Naive thymus-derived CD4-positive, alpha-beta T cell (primary cell): ENCODE measurements at places on chromosomes 16 and 17. TPM values are rescaled to one million over a fixed set of nuclear protein-coding genes. Genes with fewer than 3 reads are reported as not detected.

- H3K4me3 ChIP-seq, result no peak overlapping the region
- no peaks in the 10 kb centered on the region for H3K4me1 ChIP-seq
- no peaks in the 10 kb centered on the region for H3K27me3 ChIP-seq
These were observed 13.9 kb downstream of the RECQL5 start for GRCh38 chr17:75652934-75653549.

DNA sequence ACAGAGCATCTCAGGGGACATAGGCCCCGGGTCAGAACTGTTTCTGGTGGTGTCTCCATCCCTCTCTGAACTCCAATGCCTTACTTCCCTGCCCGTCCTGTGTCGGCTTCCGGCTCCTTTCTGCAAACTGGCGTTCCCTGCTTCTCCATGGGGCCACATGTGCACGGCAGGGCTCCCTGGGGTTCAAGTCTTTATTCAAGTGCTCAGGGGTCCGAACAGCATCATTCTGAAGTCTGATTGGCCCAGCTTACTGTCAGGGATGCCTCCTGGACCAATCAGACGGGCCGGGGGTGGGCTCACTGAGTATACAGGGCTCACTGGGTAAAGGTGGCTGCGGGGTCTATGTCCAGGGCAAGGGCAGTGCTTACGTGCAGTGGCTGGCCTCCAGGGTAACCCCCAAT, 17.1 kb downstream of the C16orf82 start:
- DNase-seq, result no peak
- peaks cover 3% of the 10 kb centered on the region for H3K27me3 ChIP-seq
- no peaks in the 10 kb centered on the region for H3K36me3 ChIP-seq
- no peak overlapping the region for H3K4me3 ChIP-seq

- no peak overlapping the region for H3K27ac ChIP-seq
- no peaks in the 10 kb centered on the region for H3K27me3 ChIP-seq
- no peaks in the 10 kb centered on the region for H3K36me3 ChIP-seq
- DNase-seq, result no peak
- no peaks in the 10 kb centered on the region for H3K4me1 ChIP-seq
These were observed 17.3 kb downstream of the FBXO31 start for GRCh38 chr16:87366288-87366687.

The IGF2BP1 gene
- polyA plus RNA-seq, result not detected

The ABI3 gene
- polyA plus RNA-seq, result 15.0 TPM

GRCh38 chr16:54226296-54227010, 60.1 kb downstream of the IRX3 start:
- H3K27ac ChIP-seq, result no peak overlapping the region
- H3K4me1 ChIP-seq, result no peaks in the 10 kb centered on the region
- H3K27me3 ChIP-seq, result no peaks in the 10 kb centered on the region
- H3K4me3 ChIP-seq, result no peak overlapping the region
- H3K36me3 ChIP-seq, result no peaks in the 10 kb centered on the region

DNA sequence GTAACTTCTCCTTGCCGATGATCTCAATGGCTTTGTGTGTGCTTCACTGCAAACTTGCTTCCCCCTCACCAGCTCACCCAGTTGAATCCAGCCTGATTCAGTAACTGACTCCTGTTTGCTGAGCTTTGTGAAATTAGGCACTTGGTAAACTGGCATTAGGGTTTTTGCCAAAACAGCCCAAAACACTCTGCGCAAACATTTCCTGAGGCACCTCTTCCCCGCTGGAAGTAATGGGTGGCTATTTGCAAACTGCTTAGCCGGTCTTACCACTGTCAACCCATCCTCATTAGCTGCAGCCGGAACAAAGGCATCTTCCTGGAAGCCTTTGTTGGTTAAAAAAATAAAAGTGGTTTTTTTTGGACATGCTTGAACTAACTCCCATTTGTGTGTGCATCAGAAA, 353.2 kb downstream of the MAF start:
- H3K36me3 ChIP-seq, result no peaks in the 10 kb centered on the region
- H3K27me3 ChIP-seq, result no peaks in the 10 kb centered on the region
- H3K4me1 ChIP-seq, result no peaks in the 10 kb centered on the region

GRCh38 chr16:15817446-15817845, 39.4 kb downstream of the MYH11 start:
- DNase-seq, result no peak
- no peak overlapping the region for H3K27ac ChIP-seq
- H3K4me3 ChIP-seq, result no peak overlapping the region
- H3K36me3 ChIP-seq, result no peaks in the 10 kb centered on the region
- no peaks in the 10 kb centered on the region for H3K27me3 ChIP-seq
- no peaks in the 10 kb centered on the region for H3K4me1 ChIP-seq

The SRSF1 gene
- 48.7 TPM for polyA plus RNA-seq

GRCh38 chr16:4510131-4510530, 28.4 kb downstream of the CDIP1 start:
- no peaks in the 10 kb centered on the region for H3K27me3 ChIP-seq
- no peak overlapping the region for H3K4me3 ChIP-seq
- H3K4me1 ChIP-seq, result peaks cover 38% of the 10 kb centered on the region
- no peak for DNase-seq
- peak overlapping the region; percentile 24 for H3K27ac ChIP-seq
- H3K36me3 ChIP-seq, result peaks cover 25% of the 10 kb centered on the region

- H3K27me3 ChIP-seq, result no peaks in the 10 kb centered on the region
- H3K4me3 ChIP-seq, result no peak overlapping the region
- no peak overlapping the region for H3K27ac ChIP-seq
- no peaks in the 10 kb centered on the region for H3K36me3 ChIP-seq
- no peaks in the 10 kb centered on the region for H3K4me1 ChIP-seq
These were observed 66.9 kb downstream of the SOCS1 start for GRCh38 chr16:11188801-11189740.

DNA sequence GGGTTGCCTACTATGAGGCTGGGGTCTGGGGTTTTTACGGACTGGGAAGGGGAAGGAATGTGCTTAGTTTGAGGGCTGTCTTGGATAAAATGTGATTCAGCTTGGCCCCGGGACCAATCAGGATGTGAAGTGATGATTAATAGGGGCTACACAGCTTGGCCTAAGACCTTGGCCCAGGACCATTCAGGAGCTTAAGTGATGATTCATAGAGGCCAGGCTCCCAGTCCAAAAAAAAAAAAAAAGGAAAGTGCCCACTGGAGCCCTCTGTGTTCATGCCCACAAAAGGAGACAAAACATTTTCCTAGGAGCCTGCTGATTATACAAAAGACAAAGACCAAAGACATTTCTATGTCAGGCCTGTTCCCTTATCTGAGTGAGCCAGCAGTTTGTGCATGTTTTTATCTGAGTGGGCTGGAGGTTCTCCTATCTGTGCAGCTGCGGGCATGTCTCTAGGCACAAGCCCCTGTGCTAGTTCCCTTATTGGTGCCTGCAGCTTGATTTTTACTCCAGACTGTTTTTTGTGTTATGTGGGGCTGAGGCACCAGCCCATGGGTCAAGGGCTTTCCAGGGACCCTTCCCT, 898.2 kb upstream of the GOT2 start:
- H3K4me1 ChIP-seq, result no peaks in the 10 kb centered on the region
- DNase-seq, result no peak
- no peak overlapping the region for H3K4me3 ChIP-seq
- H3K27ac ChIP-seq, result no peak overlapping the region
- no peaks in the 10 kb centered on the region for H3K36me3 ChIP-seq
- H3K27me3 ChIP-seq, result no peaks in the 10 kb centered on the region
